ENCODE measurements at places on chromosomes 16 and 17. TPM values are rescaled to one million over a fixed set of nuclear protein-coding genes. Genes with fewer than 3 reads are reported as not detected.

The DNAH9 gene
- 1.5 TPM for total RNA-seq

The ITGAD gene
- total RNA-seq, result 0.09 TPM

The DNAH2 gene
- 0.95 TPM for total RNA-seq

The TMED6 gene
- 1.0 TPM for total RNA-seq

The ZMYND15 gene
- 5.3 TPM for total RNA-seq

The SNF8 gene
- 90.2 TPM for total RNA-seq

The KIF18B gene
- total RNA-seq, result 1.4 TPM

GRCh38 chr17:2406271-2406902 is 5.5 kb upstream of the MNT start:
- no peak for DNase-seq

DNA sequence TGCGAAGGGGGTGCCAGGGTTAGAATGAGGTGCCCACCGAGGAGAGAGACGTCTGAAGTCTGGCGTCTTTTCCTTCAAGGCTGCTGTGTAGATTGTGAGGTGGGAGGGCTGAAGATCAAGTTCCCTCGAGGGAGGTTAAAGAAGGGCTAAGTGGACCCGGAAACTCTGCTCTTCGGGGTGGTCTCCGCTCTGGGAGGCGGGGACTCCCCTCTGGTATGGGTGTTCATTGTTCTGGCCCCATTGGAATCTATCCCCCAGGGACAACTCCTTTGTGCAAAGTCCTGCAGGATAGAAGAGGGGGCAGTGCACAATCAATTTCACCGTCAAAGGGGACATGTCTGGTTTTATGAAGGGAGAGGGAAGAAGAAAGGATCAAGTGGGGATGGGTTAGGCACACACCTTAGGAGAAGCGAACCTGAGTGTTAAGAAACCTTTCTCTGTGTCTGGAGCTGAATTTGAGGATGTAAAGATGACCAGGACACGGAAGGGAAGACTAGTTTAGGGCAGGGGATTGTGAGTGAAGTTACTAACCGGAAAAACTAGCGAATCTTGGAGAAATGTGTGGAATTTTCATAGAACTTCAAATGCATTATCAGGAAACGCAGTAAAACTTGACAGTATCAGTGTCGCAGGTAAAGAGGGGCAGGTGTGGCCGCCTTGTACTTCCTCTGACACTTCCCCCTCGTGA is 809 bp upstream of the RAB34 start:
- no peak for DNase-seq

DNA sequence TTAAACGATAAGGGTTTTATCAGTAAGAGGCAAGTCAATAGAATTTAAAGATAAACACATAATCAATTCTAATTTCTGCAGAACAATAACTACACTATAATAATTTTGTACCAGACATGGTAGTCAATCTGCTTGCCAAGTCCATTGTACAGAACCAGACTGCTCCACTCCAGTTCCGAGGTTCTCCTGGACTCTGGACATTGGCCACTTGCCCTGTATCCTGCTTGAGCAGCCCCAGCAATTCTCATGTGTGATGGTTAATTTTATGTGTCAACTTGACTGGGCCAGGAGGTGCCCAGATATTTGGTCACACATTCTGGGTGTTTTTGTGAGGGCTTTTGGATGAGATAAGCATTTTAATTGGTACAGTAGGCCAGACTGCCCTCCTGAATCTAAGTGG is 384.6 kb downstream of the SLC39A11 start:
- peak; percentile 82 for DNase-seq

DNA sequence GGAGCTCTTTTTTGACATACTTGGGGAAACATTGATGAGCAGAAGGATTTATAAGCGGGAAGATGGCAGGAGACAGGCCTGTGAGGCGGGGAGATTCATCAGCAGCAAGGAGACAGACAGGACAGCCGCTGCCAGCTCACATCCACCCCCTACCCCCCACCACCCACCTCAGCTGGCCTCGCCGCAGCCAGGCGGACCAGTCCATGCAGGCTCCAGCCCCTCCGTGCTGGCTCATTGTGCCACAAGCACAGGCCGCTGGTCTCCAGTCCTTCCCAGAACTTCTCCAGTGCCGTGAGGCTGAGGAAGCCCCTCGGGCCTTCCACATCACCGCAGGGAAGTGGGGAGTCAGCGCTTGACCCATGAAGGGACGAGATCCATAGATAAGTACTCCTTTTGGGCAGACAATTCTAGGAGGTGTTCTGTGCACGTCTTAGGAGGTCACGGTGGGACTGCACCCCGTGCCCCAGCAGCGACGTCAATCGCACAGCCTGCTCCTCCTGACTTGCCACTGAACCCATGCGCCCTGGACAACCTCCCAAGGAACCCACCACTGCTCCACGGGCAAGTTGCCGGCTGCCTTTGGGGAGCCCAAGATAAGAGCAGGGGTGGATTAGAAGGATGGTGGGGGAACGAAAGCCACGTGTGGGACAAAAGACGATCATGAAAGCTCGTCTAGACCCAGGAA is 323.6 kb downstream of the C16orf95 start:
- no peak for DNase-seq

DNA sequence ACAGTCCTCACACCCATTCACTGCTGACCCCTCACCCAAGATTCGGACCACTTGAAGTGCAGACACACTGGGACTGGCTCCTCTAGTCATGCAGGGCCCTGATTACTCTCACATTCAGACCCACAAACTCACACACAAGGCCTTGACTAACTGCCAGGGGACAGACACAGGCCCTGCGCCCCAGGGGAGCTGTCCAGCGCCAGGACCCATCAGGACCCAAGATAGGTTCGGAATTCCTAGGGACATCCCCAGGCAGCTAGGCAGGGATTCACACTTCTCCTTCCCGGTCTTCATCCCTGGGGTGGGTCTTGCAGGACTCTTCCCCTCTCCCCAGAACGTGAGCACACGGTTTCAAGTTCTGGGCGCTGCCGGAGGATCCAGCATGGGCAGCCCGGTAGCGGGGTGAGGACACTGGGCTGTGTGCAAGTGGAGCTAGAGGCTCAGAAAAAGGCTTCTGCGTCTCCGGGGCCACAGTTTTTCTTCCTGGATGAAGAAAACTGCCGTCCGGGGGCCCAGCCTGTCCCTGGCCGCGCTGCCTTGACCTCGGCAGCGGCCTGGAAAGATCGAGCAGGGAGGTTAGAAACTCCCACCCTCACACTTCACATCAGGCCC is 1.6 kb downstream of the SEZ6 start:
- DNase-seq, result peak; percentile 25

GRCh38 chr16:87583453-87584131 is 18.7 kb upstream of the JPH3 start:
- DNase-seq, result no peak

DNA sequence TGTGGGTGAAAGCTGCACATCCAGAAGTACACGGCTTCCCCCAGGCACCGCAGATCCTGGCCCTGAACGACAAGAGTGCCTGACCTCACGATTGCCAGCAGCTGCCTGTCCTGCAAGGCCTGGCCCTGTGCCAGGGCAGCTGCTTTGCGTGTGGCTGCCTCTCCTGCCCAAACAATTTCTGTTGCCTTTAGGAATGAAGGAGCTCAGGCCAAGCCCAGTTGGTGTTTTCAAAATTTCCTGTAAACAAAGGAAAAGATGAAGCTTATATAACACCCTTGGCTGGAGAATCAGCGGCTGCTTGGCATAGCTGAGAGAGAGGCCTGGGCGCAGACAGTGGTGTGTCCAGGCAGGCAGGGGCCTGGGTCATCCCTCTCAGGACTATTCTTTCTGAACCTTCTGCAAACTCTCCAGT is 11.7 kb upstream of the SLC47A2 start:
- peak; percentile 87 for DNase-seq

DNA sequence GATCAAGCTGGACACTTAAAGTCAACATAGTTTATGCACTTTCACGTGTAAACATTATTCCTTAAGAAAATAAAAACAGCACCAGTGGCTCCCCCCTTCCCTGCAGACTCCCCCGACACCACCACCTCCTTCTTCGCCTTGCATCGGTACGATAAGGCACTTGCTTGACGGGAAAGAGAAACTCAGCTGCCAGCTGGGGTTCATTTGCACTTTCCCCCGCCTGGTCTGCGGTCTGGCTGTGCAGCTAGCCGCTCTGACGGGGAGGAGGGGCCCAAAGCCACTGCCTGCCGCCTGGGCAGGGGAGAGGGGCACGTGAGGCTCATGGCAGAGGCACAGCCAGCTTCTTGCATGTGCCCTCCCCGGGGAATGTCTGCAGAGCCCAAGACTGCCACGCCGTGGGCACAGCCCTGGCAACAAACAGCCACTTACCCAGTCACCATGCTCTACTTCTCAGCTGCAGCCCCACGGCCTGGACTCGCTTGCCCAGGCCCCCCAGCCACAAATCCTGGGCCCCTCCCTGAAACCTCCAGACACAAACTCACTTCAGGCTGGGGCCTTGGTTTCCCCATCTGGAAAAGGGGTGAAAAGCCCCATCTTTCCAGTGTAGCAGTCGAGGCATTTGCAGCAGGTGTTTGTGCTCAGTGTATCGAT is 16.5 kb upstream of the PRM1 start:
- DNase-seq, result peak; percentile 60

DNA sequence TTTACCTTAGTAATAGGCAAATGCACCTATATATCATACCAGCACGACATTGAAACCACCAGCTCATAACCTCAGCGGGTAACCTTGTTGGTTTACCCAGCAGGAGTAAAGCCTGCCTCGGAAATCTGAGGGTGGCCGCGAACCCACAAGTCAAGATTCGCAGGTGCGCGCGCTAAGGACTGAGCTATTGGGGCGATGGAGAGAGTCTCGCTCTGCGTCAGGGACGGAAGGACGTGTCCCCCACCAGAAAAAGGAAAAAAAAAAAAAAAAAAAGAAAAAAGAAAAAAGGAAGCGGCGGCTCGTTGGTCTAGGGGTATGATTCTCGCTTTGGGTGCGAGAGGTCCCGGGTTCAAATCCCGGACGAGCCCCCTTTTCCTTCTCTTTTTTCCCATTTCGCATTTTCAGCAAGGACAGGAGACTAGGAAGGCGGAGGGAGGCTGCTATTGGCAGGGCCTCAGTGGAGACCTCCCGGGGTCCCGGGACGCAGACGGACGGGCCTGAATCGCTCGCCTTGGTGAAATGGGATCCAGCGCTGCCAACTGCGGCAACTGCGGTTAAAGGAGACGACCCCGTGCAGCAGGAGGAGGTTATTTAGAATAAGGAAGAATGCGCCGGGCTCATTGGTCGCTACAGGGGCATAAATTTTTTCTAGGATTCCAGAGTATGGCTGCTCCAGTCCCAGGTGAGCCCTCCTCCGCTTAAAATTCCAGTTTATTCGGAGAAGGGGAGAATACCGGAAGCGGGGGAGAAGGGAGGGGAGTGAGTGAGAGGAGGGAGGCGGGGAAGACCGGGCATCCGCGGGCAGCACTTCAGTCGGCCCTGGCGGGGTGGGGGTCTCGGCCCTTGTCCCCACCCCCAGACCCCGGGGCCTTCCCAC is at the start of gene OR1F1:
TSS of gene OR1F1 (plus strand) at position 407 of the 877 bp plus-strand sequence.
- no peak for DNase-seq

DNA sequence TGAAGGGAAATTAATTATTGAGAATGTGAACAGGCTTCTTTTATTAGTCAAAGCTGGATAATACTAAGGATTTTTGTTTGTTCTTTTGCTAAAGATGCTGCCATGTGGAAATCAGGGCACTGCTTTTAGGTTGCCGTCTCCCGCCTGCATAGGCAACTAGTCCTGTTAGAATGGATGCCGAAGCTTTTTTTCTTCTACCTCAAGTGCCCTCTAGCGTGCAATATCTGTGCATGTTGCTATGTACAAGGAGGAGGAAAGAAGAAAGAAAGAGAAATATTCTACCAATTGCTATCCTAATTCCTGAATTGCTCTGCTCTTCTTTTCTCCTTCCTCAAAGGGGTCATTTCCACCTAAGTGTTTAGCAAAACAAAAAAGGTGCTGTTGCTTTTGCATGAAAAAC is 5.2 kb upstream of the CDH8 start:
- no peak for DNase-seq

DNA sequence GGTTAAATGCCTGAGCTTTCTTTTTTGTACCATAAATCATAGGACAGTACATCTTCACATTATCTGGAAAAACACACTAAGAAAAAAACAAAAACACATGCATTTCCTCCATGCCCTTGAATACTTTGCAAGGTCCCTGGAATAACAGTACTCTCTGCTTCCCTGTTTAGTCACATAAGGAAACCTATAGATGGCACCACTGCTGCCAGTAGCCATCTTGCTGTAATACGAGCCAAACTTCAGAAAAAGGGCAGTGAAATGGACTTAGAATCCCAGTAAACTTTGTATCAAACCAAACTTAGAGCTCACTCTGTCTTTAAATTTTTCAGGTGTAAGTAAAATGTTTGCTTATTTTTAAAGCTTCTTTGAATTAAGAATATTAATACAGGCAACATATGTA is 435.5 kb downstream of the KCNJ2 start:
- no peak for DNase-seq

GRCh38 chr16:78562650-78563049 is 463.2 kb downstream of the WWOX start:
- DNase-seq, result no peak

DNA sequence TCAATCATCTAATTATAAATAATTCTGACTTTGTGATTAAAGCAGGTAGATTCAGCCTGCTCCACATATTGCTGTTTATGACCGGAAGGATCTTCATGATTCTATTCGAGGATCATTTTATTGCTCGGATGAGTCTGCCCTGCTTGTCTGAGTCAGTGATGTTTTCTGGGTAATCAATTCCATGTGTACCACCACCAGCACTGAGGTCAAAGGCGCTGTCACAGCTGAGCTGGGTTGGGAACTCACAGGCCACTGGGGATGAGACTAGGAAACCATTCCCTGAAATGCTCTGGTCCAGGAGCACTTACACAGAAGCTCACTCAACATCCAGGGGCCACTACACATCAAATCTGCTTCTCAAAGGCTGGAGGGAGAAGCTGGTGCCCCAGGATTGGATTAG is 30.4 kb upstream of the ERN1 start:
- DNase-seq, result no peak

GRCh38 chr16:69399361-69399760 is 13.6 kb upstream of the TERF2 start:
- DNase-seq, result no peak

DNA sequence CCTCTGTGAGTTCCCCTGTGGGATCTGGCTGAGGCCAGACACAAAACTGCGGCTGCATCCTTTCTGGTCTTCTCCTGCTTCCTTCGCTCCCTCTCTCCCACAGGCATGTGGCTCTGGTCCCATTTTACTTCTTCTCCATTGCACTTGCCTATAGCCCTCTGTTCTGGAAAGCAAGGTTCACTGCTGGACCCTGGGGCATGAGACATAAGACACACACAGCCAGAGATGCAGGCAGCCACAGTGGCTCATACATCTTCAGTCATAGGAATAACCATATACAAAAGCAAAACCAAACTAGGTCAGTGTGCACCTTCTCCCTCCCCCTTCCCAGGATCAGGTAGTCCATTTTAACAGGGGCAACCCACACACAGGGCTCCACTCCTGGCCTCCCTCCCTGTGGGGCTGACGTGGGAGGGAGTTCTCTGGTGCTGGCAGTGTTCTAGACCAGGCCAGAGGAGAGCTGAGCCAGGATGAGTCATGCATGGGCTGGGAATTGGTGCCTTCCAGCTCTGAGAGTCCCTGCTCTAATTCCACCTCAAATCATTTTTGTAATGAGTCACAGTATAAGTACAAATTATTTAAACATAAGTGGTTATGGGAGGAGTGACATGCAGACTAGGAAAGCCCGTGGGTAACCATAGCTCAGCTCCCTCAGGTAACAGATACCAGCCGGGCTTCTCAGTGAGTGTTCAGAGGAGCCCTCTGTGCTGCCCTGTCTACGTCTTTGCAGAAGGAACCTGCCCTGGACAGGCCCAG is 58.0 kb downstream of the ASIC2 start:
- peak; percentile 65 for DNase-seq
